ENCODE measurements at places on chromosomes 2 and 18.

DNA sequence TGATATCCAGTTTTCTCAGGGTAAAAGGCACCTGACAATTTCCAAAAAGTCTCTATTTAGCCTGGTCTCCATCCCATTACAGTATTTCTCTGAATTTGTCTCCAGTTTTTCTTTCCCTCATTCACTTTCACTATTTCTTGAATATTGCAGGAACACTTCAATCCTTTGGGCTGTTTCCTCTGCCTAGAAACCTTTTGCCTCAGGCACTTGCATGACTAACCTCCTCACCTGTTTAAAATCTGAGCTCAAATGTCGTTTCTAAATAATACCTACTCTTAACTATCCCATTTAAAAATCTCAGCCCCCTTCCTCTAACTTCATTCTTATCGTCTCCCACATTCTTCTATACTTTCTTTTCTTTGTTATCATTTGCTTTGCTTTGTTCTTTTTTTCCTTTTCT lies 9.0 kb downstream of the SCN2A start:
- no peaks in the 10 kb centered on the region for H3K27me3 ChIP-seq
- H3K36me3 ChIP-seq, result no peaks in the 10 kb centered on the region

DNA sequence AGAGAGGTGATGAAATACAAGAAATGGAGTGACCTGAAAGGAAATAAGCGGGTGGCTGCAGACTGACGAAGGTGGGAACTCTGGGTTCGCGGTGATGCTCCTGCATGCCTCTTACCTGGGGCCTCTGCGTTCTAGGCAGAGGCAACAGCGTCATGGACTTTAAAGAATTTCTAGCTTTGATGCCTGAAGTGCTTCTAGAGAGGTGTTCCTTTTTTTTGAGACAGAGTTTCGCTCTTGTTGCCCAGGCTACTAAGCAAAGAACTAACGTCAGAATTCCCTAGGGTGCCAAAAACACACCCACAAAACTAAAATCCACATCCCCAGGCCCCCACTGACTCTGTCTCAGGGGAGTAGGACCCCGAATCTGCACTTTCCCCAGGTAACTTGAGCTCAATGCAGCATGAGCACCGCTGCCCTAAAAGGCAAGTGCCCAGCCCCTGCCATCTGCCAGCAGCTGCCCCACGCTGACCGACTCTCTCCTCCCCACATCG lies 110.5 kb upstream of the ID2 start:
- peaks cover 9% of the 10 kb centered on the region for H3K27me3 ChIP-seq
- H3K36me3 ChIP-seq, result no peaks in the 10 kb centered on the region
- H3K4me3 ChIP-seq, result peak overlapping the region; percentile 71
- DNase-seq, result no peak
- peaks cover 55% of the 10 kb centered on the region for H3K4me1 ChIP-seq
- no peak overlapping the region for H3K27ac ChIP-seq

GRCh38 chr18:30658306-30658705 lies 384.2 kb downstream of the DSC3 start:
- no peak for DNase-seq
- no peak overlapping the region for H3K4me3 ChIP-seq
- no peaks in the 10 kb centered on the region for H3K36me3 ChIP-seq
- H3K4me1 ChIP-seq, result no peaks in the 10 kb centered on the region

DNA sequence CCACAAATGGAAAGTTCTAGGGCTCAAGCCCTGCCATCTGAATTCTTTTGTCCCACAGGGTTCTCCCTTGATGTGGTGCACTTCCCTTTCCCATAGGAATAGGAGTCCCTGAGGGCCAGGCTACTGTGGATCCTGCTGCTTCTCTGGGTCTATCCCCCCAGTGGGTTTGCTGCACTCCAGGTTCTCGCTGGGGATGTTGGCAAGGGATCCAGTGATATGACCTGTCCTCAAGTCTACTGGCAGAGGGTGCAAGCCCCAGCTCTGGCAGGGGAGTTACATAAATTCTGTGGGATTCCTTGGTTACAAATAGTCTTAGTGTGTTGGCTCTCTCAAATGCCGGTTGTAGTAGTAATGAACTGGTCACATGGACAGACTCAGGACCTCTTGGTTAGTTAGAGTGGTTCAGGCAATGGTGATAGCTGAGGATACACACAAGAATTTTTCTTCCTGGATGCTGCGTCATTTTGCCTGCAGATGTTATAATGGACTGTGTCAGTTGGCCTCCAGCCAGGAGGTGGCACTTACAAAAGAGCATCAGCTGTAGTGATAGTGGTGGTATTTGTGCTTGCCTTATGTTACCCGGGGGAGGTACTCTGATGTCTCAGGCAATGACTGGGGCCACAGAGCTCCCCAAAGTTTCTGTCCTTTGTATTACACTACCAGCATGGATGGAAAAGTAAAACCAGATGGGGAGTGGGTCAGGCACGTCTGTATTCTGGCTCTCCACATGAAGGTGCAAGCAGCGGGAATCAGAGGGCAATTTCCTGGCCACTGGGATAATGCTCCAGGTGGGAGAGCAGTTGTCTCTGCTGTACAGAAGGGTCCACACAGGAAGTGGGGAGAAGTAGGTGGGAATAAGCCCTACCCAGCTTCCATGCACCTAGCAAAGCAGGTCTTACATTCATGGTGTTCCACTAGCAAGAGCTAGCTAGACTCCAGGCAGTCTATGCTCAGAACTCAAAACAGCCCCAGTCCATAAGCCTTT lies 267.9 kb downstream of the SOX11 start:
- H3K4me1 ChIP-seq, result no peaks in the 10 kb centered on the region
- no peak overlapping the region for H3K27ac ChIP-seq
- DNase-seq, result no peak
- no peaks in the 10 kb centered on the region for H3K36me3 ChIP-seq
- H3K4me3 ChIP-seq, result no peak overlapping the region
- no peaks in the 10 kb centered on the region for H3K27me3 ChIP-seq

DNA sequence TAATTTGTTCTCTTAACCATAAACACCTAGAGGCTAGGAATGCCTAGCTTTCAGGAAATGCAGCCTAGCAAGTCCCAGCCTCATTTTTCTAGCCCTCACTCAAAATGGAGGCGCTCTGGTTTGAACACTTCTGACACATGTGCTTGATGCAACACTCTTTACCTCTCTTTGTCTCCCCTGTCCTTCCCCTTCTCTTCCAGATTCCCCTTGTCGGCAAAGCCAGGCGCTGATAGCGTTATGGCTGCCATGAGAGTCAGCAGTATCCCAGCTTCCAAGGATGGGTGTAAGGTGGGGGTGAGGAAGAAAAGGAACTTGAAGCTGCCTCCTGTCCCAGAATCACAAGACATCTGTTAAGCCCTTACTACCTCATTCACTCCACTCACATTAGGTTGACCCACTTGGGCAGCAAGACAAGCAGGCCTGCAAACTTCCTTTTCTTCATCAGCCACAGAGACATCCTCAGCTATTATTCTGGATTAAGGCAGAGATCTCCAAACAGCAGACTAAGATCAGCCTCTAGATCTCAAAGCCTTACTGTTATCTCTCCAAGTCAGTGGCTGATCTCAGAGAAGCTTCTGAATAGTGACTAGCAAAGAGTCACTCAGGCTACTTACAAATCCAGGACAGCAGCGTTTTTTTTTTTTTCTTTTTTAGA lies 1.9 kb upstream of the ST3GAL5 start:
- H3K4me3 ChIP-seq, result no peak overlapping the region
- peaks cover 4% of the 10 kb centered on the region for H3K27me3 ChIP-seq
- no peaks in the 10 kb centered on the region for H3K36me3 ChIP-seq
- no peak overlapping the region for H3K27ac ChIP-seq
- no peak for DNase-seq

- H3K27me3 ChIP-seq, result no peaks in the 10 kb centered on the region
- H3K27ac ChIP-seq, result no peak overlapping the region
- no peaks in the 10 kb centered on the region for H3K36me3 ChIP-seq
- H3K4me1 ChIP-seq, result no peaks in the 10 kb centered on the region
- DNase-seq, result no peak
Observed at GRCh38 chr18:40738321-40738880, 1216.6 kb upstream of the PIK3C3 start.

DNA sequence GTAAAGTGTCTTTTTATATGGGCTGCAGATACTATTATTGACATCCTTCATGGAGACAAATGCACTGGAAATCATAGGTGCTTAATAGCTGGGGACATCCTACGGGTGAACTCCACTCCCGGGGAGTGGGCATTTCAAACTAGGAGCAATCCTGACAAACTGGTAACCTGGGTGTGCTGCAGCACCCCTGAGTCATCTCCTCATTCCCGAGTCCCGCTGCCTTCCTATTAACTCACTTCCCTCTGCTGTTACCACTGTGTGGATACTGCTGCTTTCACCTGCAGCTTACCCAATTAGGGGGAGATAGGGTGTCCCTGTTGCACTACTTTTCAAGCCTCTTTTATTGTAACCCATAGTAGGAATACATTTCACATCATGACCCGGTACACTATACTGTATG lies 134.2 kb downstream of the RAPGEF4 start:
- H3K4me3 ChIP-seq, result no peak overlapping the region
- H3K4me1 ChIP-seq, result no peaks in the 10 kb centered on the region
- DNase-seq, result no peak

DNA sequence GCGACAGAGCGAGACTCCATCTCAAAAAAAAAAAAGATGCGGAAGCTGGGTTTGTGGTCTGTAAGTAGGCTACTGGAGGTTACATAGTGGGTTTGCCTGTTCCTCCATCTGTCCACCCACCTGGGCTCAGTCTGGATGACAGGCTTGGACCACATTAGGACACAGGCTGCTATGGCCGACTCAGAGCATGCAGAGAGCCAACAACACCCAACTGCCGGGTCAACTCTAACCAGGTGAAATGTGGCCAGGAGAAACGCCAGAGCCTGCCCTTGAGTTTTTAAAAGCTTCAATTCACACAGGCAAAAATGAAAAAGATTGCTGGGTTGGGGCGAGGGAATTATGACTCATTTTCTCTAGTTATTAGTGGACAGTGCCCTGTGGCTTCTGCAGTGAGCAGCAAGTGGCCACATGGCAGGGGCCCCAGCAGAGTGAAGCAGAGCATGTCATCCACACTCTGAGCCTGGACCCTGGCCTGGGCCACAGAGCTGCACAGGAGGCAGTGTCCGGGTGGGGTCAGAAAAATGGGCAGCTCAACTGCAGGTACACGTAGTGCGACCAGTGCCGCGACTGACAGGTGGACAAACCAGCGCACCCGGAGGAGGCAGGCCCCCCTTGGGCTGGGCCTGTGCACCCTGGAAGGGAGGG lies 67.4 kb downstream of the BIN1 start:
- no peak overlapping the region for H3K4me3 ChIP-seq
- H3K27me3 ChIP-seq, result no peaks in the 10 kb centered on the region
- peaks cover 11% of the 10 kb centered on the region for H3K4me1 ChIP-seq
- no peak for DNase-seq
- H3K27ac ChIP-seq, result no peak overlapping the region
- H3K36me3 ChIP-seq, result no peaks in the 10 kb centered on the region

GRCh38 chr2:81396417-81397019 lies 1092.0 kb upstream of the LRRTM1 start:
- H3K27ac ChIP-seq, result no peak overlapping the region
- no peaks in the 10 kb centered on the region for H3K4me1 ChIP-seq
- no peak overlapping the region for H3K4me3 ChIP-seq
- no peak for DNase-seq
- no peaks in the 10 kb centered on the region for H3K36me3 ChIP-seq
- no peaks in the 10 kb centered on the region for H3K27me3 ChIP-seq

GRCh38 chr2:128390991-128391630 lies 72.4 kb upstream of the HS6ST1 start:
- no peak overlapping the region for H3K4me3 ChIP-seq
- no peaks in the 10 kb centered on the region for H3K27me3 ChIP-seq
- H3K27ac ChIP-seq, result no peak overlapping the region
